ENCODE measurements at places on chromosomes 7 and 10.

DNA sequence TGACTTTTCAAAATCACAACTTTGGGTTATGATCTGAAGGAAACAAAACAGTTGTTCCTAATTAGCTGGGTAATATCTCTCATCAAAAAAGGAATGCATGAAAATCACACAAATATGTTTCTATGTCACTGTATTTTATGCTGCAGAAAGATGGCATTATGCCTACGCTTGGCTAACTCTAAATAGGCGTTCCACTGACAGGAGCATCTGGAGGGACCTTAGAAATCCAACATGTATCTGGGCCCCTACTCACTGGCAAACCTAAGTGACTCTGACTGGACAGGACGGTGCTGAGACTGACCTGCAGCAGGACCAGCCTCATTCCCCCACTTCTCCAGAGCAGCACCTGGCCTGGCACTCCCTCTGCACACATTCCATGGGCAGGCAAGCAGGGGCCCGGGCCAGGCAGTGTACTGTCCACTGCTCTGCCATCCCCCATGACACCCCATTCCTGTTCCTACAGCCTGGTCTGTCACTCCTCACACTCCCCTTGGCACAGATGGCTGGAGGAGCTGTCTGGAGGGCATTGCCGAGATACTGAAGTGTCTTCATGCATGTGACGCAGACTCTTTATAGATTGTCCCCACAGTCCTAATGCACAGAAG, 2.6 kb upstream of the MYL7 start:
- no peak for DNase-seq

GRCh38 chr10:32332299-32332750, 14.6 kb downstream of the EPC1 start:
- DNase-seq, result no peak

- peak; percentile 17 for DNase-seq
Observed at GRCh38 chr10:69451784-69452251, 553 bp downstream of the TSPAN15 start.

- DNase-seq, result no peak
Observed at GRCh38 chr10:60388709-60389301, 870 bp downstream of the ANK3 start.

GRCh38 chr10:77185696-77186095, 451.9 kb downstream of the KCNMA1 start:
- no peak for DNase-seq

DNA sequence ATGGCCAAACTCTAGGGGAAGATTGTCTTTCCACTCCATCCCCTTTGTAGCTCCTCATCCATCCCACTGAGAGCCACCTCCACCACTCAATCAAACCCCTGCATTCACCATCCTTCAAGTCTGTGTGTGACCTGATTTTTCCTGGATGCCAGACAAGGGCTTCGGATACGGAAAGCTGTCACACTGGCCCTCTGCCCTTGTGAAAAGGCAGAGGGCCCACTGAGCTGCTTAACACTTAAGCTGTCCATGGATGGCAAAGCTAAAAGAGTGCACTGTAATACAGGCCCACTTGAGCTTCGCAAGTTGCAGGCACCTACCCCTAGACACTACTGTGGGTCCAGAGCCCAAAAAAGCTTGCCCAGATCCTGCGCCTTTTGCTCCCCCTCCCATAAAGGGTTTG, 237.2 kb downstream of the MAGI2 start:
- DNase-seq, result no peak

- DNase-seq, result no peak
Observed at GRCh38 chr7:97226541-97226940, 109.0 kb downstream of the SDHAF3 start.

DNA sequence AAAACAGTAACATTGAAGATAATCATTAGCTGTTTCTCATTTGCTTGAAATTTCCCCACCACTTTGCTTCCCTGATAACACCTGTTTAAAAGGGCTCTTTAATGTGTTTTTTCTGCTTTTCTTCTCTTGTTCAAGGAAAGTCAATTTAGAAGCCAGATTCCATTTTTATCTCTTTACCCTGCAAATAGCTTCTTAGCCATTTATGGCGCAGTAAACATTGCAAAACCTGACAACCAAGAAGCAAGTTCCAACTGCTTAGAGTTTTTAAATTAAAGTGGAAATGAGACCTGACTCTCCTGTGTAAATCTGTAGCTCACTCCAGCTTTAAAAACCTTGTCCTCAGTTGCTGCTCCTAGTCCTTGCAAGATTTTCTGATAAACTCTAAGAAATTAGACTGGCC, 30.1 kb downstream of the SGPL1 start:
- DNase-seq, result no peak

- DNase-seq, result no peak
Observed at GRCh38 chr7:1593091-1593866, 23.4 kb upstream of the PSMG3 start.

- peak; percentile 22 for DNase-seq
Observed at GRCh38 chr10:69757553-69758309, 44.0 kb upstream of the COL13A1 start.

GRCh38 chr10:89237849-89238248, 13.7 kb downstream of the LIPA start:
- no peak for DNase-seq

- DNase-seq, result no peak
Observed at GRCh38 chr7:148385009-148385682, 205.4 kb upstream of the C7orf33 start.

DNA sequence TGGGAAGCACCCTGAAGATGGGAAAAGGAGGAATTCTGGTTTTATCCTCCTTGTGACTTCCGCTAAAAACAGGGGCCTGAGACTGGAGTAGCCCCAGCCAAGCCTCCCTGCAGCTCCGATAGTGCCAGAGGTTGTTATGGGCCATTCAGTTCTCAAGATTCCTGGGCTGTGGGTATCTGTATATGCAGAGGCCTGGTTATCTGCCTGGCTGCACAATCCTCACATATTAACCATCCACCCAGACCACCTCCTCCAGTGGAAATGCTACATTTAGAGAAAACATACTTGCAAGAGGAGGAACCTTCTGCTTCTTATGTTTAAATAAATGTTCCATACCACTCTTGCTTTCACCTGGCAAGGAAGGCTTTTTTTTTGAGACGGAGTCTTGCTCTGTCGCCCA, 34.6 kb downstream of the ARL3 start:
- no peak for DNase-seq

- DNase-seq, result no peak
Observed at GRCh38 chr7:43876241-43876640, 6.9 kb upstream of the MRPS24 start.

DNA sequence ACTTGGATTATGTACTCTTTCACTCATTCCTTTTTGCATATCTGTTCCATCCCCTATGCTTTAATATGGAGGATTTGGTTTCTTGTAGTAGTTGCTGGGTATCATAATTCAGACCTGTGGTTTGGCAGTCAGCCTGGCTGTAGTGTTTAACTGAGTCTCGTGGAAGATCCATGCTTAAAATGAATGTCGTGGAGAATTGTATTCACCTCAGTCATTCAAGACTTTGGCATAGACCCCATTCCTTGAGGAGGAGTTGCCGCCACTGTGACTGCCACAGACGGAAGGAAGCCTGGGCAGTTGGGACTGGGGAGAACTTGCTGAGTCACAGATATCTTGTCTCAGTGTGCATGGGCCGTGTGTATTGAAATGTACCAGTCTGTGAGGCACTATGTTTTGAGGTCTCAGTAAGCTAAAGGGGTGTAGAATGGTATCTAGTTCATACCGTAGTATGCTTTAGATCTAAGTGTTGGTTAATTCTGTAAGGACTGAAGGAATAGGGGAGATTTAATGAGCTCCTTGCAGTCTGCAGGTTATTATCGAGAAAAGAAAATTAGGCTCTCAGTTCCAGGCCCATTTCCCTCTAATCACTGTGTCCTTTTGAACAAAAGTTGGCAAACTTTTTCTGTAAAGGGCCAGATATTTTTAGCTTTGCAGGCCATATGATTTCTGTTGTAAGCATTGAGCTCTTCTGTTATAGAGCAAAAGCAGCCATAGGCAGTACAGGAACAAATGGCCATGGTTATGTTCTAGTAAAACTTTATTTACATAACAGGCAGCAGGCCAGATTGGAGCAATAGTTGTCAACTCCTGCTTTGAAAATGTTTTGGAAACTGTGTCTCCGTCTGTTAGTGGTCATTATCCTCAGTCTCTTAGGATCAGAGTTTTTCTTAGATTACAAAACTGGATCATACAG, 76.8 kb downstream of the TPST1 start:
- no peak for DNase-seq

DNA sequence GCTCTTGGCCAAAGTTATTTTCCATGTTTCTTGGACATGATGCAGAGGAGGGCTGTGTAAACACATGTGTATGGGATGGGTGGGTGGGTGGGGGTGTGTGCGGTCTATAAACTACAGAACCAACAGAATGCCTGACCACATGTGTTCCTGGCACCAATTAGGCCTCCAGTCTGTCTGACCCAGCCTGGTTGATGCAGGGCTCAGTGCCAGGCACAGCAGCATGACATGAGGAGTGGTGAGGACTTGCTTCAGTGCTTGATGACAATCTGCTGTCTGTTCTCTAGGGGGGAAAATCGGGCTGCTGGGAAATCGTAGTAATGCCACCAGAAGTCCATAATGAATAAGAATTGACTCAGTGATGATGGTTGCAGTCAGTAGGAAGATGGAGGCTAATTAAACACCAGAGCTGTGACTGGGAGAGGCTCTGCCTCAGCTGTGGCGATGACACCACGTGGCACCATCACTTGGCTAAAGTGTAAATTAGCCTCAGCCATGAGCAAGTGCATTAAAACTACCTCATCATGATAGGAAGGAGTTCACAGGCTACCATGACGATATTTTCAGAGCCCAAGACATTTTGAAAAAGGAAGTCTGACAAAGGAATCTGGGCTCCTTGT, 260.1 kb upstream of the PODXL start:
- no peak for DNase-seq

DNA sequence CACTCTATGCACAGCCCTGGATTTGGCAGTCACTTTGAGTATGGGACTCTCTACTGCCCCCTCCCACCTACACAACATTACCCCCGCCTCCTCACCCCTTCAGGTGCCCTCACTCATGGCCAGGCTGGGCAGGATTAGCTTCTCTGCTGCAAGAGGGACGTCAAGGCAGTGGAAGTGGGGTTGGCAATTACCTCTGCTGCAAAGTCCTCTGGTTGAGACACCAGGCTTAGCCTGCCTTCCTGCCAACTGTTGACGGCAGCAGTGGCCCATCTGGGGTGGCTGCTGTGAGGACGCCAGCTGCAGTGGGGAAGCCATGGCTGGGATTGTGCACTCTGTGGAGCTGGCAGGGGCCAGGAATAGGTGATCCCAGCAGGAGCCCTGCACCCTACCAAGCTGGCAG, 26.7 kb downstream of the SVIL start:
- DNase-seq, result no peak

DNA sequence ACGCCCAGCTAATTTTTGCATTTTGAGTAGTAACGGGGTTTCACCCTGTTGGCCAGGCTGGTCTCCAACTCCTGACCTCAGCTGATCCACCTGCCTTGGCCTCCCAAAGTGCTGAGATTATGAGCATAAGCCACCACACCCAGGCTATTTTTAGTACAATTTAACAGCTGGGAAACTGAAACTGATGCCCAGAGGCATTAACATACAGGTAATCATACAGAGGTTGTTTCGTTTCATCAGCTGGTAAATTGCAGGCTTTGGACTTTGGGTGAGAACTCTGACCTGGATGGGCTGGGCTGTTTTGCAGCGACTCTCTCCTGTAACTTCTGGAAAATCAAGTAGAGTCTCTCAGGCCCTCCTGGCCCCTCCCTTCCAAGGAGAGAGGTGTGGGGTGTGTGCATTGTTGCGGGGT, 6.2 kb upstream of the ACHE start:
- no peak for DNase-seq

DNA sequence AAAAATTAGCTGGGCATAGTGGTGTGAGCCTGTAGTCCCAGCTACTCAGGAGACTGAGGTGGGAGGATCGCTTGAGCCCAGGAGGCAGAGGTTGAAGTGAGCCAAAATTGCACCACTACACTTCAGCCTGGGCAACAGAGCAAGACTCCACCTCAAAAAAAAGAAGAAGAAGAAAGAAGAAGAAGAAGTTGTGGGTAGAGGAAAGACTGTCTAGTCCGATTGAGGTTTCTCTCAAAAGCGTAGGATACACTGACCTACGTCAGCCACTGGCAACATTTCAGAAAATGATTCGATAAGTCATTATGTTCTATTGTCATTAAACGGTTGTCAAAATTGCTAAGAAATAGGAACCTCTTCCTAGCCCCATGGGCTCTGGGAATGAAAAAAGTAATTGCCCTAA, 22.3 kb upstream of the RHBDD2 start:
- no peak for DNase-seq

DNA sequence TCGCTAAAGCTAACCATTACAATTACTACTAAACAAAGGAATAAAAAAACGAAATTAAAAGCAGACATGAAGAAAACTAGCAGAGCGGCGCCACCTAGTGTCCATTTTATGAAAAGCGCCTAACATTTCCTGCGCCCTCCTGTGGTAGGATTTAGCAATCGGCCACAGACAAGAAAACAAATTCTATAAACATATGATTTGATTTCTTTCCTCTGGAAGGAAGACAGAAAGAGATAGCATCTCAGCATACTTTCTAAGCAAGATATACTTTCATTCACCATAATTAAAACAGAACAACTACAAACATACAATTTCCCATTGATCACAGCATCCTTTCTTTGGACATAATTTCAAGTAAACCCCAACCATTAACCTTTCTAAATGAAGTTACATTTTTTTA, 337.7 kb upstream of the NPVF start:
- DNase-seq, result peak; percentile 79

DNA sequence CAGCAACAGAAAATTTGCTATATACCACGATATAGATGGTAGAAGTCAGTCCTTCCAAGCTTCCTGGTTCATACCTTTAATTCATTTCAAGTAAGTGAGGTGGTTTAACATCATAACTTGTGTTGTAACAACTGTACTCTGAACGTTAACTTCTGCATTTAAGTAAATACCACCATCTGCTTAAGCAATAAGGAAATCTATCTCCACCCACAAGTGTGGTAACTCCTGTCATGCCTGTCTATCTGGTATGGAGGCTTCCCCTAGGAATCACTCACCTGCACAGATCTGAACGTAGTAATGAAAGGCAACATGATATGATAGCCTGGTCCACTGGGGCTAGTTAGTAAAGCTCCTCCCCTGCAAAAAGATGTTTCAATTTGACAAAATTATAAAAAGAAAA, 2.3 kb downstream of the ERLIN1 start:
- DNase-seq, result no peak

- DNase-seq, result no peak
Observed at GRCh38 chr10:95513941-95514392, 47.2 kb downstream of the SORBS1 start.

GRCh38 chr7:28360739-28361138, 51.6 kb upstream of the CREB5 start:
- DNase-seq, result no peak

DNA sequence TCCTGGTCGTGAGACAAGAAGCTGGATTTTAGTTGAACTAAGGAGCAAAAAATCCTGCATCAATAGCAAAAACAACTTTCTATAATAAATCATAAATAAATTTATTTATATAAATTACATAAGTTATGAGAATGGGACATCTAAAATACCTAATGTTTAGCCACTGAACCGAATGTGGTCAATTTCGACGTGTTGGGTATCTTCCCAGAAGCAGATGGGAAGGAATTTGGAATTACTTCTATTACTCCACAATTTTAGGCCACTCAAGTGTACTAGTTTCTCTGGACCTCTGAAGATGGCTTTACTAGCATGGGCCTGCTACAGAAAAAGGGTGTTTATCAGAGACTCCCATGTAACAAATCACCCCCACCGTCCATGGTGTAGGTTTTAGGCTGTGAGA, 172.0 kb downstream of the PRPF18 start:
- no peak for DNase-seq

Measured in NCI-H1105 treated with DMSO at 0.1 percent for 48 hours (cell line).